ENCODE measurements at places on chromosomes 5 and 9. TPM values are rescaled to one million over a fixed set of nuclear protein-coding genes. Genes with fewer than 3 reads are reported as not detected.

- no peak overlapping the region for H3K27ac ChIP-seq
- no peak for DNase-seq
- H3K4me3 ChIP-seq = no peak overlapping the region
- H3K4me1 ChIP-seq = no peaks in the 10 kb centered on the region
These were observed 62.5 kb upstream of the ALDH1B1 start for GRCh38 chr9:38329968-38330367.

DNA sequence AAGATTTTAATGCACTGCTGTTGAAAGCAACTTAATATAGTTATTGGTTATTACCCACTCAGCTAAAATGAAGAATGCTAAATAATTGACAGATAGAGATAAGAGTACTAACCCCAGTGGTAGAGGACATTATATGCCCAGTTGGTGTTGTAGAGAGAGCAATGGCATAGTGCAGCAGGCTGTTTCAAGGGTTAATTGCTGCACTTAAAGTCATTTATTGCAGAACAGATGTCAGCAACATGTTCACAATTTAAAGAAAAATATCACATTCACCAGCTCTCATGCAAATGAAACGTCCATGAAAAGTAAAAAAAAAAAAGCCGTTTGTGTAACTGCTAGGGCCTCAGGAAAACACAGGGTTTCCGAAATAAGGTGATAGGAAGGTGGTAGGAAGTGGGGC, 254.6 kb downstream of the MTRR start:
- H3K36me3 ChIP-seq = no peaks in the 10 kb centered on the region
- no peaks in the 10 kb centered on the region for H3K27me3 ChIP-seq
- H3K4me3 ChIP-seq = no peak overlapping the region
- H3K4me1 ChIP-seq = no peaks in the 10 kb centered on the region

DNA sequence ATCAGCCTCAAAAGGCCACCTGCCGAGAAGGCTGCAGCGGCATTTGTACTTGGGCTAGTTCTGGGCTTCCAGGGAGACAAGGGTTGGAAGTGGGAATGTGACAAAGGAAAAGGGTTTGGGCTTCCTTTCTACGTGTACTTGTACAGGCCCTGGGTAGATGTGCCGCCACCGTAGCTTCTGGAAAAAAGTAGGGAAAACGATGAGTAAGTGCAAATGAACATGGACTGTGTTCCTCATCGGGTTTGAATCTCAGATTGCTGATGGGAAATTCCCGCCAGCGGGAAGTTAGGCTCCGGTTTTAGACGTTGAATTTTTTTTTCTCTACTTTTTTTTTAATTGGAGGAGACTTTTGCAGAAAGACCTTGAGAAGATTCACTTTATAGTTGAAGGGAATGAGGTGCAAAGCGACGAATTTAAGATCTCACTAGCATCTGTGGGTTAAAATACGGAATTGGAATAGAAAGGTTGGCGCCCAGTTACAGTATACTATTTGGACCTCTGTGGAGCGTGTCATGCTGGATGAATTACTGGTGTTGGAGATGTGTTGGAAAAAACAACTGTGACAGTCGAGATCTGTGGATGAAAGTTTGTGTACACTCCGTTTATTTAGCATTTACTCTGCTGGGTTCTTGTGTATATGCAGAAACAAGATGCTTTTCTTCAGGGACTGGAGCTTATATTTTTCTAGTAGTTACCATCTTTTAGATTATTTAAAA, 1.2 kb downstream of the G3BP1 start:
- peaks cover 11% of the 10 kb centered on the region for H3K36me3 ChIP-seq
- no peak for DNase-seq
- H3K4me1 ChIP-seq = peaks cover 12% of the 10 kb centered on the region

Gene C6
- polyA plus RNA-seq = 0.73 TPM

All from thymus (tissue), 14 donors.